ENCODE measurements at places on chromosomes 3 and 15. TPM values are rescaled to one million over a fixed set of nuclear protein-coding genes. Genes with fewer than 3 reads are reported as not detected.

DHX36 gene
- 59.6 TPM for total RNA-seq

MED12L gene
- 0.13 TPM for total RNA-seq

RSL24D1 gene
- total RNA-seq: 53.7 TPM

STAB1 gene
- not detected for total RNA-seq

EIF5A2 gene
- total RNA-seq: 30.5 TPM
